ENCODE measurements at places on chromosomes 7 and 10. TPM values are rescaled to one million over a fixed set of nuclear protein-coding genes. Genes with fewer than 3 reads are reported as not detected.

SPDYE11 gene
- polyA plus RNA-seq = not detected

CFAP69 gene
- 2.3 TPM for polyA plus RNA-seq

DNA sequence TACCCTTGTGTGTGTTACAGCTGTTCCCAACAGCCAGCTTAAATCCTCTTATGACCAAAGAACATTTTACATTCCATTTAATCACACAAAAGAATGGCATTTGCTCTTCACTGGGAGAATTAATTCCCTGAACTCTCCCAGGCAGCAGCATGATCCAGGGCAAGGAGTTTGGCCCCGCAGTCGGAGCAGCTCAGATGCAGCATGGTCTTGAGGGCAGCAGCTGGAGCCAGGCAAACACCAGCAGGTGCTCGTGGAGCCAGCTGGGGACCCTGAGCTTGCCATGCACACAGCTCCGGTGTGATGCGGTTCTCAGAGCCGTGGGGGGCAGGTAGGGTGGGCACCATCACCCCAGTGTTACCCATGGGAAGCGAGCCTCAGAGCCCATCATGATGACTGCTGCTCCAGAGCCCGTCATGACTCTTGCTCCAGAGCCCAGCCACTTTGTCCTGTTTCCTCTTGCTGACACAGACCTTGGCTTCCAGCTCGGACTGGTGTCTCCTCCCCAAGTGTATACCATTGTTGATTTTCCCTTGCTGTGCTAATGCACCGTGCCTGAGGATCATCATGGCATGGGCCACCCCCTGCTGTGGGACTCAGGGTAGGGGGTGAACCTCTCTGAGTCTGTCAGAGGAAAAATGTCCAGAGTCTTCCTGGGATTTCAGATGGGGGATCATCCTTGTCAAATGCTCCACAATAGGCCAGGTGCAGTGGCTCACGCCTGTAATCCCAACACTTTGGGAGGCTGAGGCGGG is 75.8 kb downstream of the ZRANB1 start:
- no peak for DNase-seq

GSDME gene
- 47.2 TPM for polyA plus RNA-seq

FOXI2 gene
- polyA plus RNA-seq = not detected

- DNase-seq = no peak
These were observed 41.2 kb upstream of the C10orf71 start for GRCh38 chr10:49257626-49258349.

TRIM4 gene
- polyA plus RNA-seq = 18.6 TPM

DNA sequence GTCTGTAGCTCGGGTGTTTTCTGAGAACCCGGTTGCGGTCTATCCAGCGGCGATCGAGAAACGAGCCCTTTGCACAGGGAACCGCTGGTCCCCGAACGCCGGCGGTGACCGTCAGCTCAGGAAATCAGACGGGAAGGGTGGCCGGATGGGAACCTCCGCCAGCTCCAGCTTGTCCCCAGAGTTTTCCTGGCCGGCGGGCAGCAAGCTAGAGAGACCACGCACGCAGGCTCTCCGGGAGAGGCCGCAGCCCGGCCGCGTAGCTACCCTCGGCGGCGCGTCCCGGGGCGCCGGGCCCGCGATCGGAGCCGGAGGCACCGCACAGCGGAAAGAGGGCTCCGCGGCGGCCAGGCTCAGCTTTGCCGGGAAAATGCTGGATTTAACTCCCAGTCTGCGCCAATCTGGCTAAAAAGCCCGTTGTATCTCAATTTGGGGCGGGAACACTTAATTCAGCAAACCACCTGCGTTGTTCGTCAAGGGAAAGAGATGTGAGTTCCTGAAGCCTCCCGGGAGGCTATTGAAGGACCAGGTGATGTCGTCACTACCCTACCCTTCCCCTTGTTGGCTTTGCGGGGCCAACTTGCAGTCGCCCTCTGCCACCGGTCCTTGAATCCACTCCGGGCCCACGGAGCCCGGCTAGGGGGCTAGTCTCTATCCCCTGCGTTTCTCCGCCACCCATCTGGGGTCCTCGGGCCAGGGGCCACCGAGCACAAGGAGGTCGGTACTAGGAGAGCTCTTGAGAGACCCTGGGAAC is 859 bp upstream of the CH25H start:
- no peak for DNase-seq

Data from BJ (cell line).